Lung (tissue), 17 donors: ENCODE measurements at places on chromosomes 16 and 17.

DNA sequence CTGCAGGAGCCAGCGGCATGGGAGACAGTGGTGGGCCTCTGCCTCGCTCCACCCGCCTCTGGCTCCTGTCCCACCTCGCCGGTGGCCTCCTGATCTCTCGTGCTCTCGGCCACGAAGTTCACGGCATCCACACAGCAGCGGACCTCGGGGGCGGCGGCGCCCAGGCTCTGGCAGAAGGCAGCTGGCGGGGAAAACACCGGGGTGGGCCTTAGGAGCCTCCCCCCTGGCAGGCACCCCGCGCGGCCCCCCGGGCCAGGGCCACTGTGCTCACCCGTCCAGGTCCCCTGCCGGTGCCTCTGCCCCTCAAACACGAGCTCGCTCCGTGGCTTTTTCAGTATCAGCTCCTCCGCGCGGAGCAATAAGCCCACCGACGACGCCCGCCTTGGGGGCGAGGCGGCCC is 409 bp upstream of the C17orf107 start:
- no peak for DNase-seq

GRCh38 chr17:39213852-39214251 is 11.9 kb downstream of the STAC2 start:
- DNase-seq = no peak

DNA sequence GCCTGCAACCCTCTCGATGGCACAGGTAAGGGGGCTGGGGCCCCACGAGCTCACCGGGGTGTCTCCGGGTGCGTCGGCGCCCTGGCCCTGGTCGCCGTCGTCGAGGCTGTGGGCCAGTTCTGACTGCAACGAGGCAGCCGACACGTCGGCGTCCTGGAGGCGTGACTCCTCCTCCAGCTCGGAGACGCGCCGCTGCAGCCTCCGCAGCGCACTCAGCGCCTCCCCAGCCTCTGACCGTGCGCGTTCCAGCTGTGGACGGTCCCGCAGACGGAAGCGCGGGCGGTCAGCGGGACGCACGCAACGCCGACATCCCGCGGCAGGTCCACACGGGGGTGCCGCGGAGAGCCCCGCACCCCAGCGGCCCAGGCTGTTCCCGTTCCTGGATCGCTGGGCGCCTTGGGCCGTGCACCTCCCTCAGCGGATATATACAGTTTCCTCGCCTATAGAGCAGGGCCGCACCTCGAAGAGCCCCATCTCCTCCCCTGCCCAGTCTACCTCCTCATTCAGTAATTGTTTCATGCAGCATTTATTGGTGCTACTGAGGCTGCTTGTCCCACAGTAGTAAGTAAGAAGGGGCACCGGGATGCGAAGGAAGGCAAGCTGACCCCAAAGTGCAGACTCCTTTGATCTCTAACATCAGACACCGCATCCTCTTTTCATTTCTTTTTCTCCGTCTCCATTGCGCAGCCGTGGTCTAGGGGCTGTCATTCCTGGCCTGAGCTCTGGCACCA is 5.8 kb downstream of the THOC6 start:
- DNase-seq = peak; percentile 54

DNA sequence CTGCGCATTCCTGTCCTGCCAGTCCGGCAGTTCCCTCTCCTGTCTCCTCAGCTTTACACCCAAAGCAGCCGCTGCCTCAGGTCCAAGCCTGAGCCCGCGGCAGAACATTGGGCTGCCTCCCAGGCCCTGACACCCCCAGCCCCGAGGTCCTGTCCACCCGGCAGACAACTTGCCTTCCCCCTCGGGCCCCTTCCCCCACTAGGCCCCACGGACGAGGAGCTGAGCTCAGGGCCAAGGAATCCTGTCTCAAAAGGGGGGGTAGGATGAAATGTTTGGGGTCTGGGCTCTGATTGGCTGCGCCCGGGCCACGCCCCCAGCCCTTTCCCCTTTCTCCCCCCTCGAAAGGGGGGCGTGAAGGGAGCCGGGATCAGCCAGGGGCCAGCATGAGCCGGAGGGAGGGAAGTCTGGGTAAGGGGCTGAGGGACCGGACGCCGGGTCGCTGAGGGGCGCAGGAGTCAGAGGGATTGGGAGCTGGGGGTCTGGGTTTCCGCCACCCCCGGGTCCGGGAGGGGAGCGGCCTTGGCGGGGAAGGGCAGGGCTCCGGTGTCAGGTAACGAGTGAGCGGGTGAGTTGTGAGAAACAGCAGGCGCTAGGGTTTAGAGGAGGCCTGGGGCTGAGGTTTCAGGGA is at the start of gene CTF1:
TSS of gene CTF1 (plus strand) at position 354 of the 628 bp plus-strand sequence. CDS start at position 384, 30 bp downstream.
- DNase-seq = peak; percentile 97

GRCh38 chr17:2393174-2393953 is 7.5 kb downstream of the MNT start:
- DNase-seq = peak; percentile 90

DNA sequence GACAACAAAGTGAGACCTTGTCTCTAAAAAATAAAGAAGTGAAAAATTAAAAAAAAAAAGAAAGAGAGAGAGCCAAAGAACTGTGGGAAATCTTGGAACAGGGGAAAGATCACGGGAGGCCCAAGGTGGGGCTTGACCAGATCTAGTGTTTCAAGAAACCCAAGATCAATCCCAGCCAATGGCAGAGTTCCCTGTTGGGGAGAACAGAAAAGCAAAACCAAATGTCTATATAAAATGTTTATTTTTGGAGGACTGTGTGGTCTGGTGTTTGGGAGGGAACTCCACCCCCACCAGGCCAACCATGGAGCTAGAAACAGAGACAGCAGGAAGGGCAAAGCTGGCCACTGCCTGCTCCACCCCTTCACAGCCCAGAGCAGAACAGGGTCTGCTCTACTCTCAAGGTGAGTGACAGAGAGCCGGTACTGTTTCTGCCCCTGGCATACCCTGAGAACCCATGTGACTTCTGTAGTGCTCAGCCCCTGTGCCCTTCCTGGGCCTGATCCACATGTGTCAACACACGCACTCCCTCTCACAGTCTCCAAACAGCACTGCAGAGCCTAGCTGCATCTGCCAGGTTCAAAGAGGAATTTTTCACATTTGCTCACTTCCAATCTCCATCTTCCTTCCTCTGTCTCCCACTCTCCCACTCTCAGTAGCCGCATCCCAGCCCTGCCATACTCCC is 3.7 kb downstream of the TMEM101 start:
- DNase-seq = no peak

GRCh38 chr16:54226296-54227010 is 60.1 kb downstream of the IRX3 start:
- DNase-seq = no peak
